ENCODE measurements at places on chromosomes 13 and 19.
A peak's percentile ranks its signal among the peaks of the same experiment; 100 is the strongest.

DNA sequence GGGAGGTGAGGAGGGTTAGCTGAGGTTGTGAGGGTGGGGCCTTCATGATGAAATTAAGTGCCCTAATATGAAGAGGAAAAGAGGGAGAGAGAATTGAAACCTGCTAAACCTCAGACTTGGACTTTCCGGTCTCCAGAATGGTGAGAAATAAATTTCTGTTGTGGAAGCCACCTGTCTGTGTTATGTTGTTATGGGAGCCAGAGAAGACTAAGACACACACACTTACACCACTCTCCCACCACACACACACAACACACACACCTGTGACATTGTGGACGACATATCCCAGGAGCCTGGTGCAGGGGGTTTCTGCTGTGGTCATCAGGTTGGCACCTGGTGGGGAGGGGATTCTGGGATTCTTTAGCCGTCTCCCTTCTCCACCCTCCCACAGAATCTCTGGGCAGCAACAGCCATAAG, 14.0 kb downstream of the KLK4 start:
- DNase-seq = no peak

DNA sequence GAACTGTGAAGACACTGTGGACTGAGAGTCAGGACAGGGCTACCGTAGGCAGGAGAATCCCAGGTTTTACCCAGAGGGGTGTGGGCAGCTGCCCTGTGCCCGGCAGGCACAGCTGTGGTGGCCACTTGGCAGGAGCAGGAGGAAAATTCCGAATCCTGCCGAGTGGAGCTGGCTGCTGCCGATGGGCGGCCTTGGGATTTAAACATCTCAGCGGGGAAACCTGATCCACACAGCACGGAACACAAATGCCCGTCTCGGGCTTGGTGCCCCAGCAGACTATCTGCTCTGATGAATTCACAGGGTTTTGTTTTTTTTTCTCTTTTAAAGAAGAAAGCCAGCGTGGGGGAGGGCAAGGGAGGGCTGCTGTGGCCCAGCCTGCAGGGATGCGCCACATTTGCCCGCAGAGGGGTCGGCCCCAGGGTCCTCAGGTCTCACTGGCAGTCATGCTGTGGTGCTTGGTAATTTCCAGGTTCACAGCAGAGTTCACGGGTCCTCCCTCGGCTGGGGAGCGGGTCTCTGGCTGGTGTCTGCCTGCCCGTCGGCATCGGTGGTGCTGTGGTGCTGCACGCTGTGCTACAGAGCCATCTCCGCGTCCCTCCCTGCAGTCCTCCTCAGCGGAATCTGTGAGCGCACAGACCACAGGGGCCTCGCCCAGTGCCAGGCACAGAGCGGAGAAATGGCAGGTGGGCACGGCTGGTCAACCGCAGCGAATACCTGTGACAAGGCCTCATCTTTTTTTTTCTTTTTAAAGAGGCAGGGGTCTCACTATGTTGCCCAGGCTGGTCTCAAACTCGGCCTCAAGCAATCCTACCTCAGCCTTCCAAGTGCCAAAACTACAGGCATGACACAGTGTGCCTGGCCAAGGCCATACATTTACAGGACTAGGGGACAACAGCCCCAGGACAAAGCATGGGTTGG, 28.1 kb downstream of the MPND start:
- no peak for DNase-seq

- no peak for DNase-seq
Measured at GRCh38 chr19:40672573-40673299, 17.7 kb downstream of the NUMBL start.

- DNase-seq = no peak
Measured at GRCh38 chr13:77508959-77509620, 26.4 kb upstream of the SCEL start.

GRCh38 chr13:30222254-30222653, 85.1 kb downstream of the KATNAL1 start:
- no peak for DNase-seq

DNA sequence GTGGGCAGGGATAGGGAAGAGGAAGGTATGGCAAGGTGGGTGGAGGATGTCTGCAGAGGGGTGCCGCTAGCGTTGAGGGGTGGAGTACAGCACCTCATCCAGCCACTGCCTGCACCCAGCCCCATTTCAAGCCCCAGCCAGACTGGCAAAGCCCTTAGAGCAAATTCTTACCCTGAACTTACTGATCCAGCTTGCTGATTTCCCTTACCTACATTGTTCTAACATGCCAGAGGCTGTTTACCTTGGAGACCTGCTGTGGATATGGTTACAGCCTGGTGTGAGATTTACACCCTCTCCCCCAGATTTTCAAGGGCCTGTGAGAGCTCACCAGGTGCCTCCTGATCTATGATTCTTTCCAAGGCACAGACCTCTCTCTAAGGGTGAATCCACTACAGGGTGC, 86.0 kb downstream of the ZNF726 start:
- no peak for DNase-seq

DNA sequence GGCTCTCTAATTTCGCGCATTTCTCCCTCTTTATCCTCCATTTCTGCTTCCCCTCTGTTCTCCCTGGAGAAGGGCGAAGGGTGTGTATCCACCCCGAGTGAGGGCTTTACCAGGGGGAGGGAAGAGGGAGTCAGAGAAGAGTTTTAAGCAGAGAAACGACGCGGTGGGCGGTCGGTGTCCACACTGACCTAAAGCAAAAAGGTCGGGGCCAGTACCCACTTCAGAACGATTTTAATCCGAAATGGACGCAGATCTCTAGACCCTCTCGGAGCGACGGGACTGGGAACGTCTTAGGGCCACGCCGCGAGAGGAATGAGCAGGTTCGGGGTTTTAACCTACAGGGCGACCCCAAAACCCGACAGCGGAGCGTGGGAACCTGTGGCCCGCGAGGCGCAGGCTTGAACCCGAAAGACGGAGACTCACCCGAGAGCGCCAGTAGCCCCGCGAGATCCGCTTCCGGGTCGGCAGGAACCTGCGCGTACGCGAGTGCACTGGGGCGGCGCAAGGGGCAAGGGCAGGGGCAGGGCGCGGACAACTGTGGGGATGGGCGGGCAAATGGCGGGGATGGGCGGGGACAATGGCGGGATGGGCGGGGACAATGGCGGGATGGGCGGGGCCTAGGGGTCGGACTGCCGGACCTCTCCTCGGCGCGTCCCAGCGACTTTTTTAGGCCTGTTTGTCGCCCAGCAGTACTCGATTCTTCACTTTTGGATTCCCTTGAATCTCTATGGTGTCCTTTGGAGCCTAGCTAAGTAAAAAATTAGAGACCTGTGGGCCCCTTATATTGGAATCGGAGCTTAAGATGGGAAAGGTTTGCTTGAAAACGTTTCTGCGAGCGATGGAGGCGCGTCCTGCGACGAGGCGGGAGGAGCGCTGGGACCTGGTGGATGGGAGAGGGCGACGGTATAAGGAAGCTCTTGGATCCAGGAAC, at the start of gene ZNF677:
Gene ZNF677 (minus strand): TSS at position 463 of the 931 bp plus-strand sequence. CDS start 3,323 bp downstream, outside the sequence.
- DNase-seq = peak; percentile 94

GRCh38 chr19:48859711-48860572, 8.5 kb downstream of the PLEKHA4 start:
- peak; percentile 55 for DNase-seq

DNA sequence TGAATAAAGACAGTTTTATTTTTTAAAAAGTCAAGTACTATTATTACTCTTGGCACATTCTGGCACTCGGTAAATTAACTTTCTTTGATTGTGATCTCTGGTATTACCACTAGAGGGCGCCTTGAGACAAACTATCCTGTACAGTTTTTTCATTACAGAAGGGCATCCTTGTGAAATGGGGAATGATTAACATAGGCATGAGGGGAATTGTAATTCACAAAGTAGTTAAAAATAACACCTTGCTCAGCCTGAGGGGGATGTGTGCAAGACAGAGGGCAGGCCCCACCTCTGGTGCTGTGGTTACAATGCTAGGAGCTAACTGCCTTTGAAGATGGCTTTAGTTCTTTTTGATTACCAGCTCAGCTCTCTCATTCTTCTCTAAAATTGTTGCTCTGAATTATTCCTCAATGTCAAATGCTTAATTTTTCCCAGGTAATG, 24.2 kb upstream of the C1QTNF9B start:
- DNase-seq = peak; percentile 36

- DNase-seq = no peak
Measured at GRCh38 chr13:45224176-45224575, 23.3 kb upstream of the KCTD4 start.

DNA sequence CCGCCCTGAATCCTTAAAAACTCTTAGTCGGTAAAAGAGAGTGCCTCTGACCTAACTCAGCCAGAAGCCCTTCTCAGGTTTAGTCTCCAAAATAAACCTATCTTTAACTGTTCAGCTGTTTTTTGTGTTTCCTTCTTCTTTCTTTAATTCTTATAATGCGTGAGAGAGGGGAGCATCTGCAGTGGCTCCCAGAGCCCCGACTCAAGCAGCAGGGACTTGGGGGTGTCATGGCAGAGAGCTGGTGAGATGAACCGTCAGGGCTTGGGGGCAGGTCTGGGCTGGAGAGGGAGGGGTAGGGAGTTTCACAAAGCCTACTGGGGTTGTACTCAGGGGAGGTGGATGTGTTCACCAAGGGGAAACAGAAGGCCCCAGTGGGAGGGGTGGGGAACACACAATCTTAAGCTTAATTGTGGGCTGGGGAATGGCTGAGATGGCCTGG, 16.8 kb upstream of the SIGLEC6 start:
- DNase-seq = no peak

GRCh38 chr13:26051657-26052311, at the start of gene SHISA2:
Gene SHISA2, minus strand, starts transcription at chr13:26052016. Its CDS starts 1,041 bp downstream, at chr13:26050975.
- peak; percentile 87 for DNase-seq

- DNase-seq = peak; percentile 73
Measured at GRCh38 chr19:4633140-4633967, 6.0 kb upstream of the TNFAIP8L1 start.

GRCh38 chr13:75440100-75440499, 41.9 kb downstream of the TBC1D4 start:
- no peak for DNase-seq

DNA sequence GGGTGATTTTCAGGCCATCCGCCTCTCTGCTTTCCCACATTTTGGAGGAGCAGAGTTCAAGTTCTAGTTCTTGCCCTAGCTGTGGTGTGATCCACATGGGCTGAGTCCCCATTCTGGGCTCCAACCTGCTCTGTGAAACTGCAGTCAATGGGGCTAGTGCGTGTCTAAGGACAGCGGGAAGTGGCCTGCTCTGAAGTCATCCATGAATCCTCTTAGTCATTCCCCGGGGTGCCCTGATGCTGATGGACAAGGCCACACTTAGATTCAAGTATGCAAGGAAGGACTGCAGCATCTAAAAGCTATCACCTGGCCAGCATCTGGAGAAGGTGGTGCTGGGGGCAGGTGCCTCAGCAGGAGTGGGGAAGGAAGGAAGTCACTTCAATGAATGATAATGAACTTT, 94.6 kb downstream of the TSHZ3 start:
- no peak for DNase-seq

DNA sequence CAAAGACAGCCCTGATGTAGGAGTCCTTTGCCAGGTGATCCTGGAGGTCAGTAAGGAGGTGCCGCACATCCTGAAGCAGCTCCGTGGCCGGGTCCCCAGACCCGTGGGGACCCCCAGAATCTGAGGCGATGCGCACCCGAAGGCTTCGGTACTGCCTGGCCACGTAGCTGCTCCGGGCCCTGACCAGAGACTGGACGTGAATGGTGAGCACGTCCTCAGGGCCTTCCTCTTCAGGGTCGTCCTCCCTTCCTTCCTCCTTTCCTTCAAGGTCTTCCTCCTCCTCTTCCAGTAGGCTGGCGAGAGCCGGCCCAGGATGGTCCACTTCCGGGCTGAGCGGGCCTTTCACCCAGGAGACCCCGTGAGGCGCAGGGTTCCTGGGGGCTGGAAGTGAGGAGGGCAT, 7.5 kb downstream of the RINL start:
- no peak for DNase-seq

GRCh38 chr13:110448230-110448629, 113.3 kb downstream of the RAB20 start:
- DNase-seq = no peak

DNA sequence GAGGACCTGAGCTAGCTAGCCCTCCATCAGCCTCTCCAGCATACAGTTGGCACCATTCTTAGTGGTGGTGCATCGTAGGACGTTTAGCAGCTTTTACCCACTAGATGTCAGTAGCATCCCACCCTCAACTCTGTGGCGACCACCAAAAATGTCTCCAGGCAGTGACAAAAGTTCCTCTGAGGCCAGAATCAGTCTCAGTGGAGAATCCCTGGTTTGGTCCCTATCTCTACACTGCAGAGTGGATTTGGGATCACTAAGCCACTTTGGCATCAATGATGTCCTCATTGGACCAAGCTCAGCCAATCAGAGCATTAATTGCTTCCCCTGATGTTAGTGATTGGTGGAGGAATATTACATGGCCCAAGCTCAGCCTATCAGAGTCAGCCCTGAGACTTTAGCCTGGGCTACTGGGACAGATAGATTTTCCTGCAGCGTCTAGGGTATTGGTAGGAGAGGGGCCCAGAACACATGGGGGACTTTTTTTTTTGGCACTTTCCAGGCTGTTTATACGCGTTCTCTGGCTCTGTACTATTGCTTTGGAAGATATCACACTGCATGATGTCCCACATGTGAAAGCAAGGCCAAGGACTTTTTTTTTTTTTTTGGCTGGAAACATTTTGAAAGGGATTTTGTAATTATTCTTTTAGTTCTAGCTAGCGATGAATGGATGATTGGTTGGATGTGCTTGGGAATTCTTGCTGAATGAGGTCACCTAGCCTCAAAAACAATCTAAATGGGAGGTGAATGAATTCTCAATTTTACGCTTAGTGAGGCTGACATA, 7.0 kb downstream of the TMEM221 start:
- peak; percentile 68 for DNase-seq

DNA sequence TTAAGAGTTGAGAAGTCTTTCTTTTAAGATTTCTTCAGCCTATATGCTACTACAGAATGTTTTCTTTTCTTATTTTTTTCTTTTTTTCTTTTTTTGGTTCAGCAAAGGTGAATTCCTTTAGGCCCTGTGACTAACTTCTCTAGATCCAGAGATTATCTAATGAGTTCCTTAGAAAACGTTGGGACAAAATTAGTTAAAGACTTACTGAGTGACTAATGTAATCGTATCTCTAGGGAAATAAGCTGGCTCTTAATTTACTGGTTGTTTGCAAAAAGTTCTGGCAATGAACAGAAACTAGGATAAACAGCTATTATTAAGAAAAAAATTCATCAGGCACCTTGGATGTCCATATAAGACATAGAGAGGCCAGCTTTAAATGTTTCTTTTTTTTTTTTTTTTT, 30.7 kb upstream of the CSNK1A1L start:
- DNase-seq = no peak

DNA sequence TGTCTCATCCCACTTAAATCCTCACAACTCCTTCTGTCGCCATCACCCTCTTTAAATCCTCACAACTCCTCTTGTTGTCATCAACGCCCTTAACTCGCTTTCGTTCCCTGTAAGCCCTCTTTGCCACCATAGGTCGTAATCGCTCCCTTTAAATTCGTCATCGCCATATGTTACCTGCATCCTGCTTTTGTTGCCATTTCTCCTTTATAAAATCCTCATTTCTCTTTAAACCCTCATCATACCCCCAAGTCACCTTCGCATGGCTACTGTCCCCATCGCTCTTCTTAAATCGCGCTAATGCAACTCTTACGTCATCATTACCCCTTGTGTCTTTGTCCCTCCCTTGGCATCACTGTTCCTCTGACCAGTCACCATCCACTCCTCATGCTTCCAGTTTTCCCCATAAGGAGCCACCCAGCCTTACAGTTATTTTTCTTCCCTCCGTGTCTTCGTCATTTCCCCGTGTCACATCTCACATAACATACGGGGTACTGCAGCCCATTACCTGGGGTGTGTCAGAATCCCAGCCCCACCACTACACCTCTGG, 539 bp downstream of the PLD3 start:
- peak; percentile 68 for DNase-seq

GRCh38 chr13:20387441-20387971, 138.2 kb downstream of the CRYL1 start:
- no peak for DNase-seq

- no peak for DNase-seq
Measured at GRCh38 chr13:99307648-99308339, 595 bp upstream of the GPR183 start.

- no peak for DNase-seq
Measured at GRCh38 chr13:104608331-104608730, 1542.1 kb upstream of the SLC10A2 start.
